Heart right ventricle (tissue), 16 donors: ENCODE measurements at places on chromosomes 11 and 22. TPM values are rescaled to one million over a fixed set of nuclear protein-coding genes. Genes with fewer than 3 reads are reported as not detected.

DNA sequence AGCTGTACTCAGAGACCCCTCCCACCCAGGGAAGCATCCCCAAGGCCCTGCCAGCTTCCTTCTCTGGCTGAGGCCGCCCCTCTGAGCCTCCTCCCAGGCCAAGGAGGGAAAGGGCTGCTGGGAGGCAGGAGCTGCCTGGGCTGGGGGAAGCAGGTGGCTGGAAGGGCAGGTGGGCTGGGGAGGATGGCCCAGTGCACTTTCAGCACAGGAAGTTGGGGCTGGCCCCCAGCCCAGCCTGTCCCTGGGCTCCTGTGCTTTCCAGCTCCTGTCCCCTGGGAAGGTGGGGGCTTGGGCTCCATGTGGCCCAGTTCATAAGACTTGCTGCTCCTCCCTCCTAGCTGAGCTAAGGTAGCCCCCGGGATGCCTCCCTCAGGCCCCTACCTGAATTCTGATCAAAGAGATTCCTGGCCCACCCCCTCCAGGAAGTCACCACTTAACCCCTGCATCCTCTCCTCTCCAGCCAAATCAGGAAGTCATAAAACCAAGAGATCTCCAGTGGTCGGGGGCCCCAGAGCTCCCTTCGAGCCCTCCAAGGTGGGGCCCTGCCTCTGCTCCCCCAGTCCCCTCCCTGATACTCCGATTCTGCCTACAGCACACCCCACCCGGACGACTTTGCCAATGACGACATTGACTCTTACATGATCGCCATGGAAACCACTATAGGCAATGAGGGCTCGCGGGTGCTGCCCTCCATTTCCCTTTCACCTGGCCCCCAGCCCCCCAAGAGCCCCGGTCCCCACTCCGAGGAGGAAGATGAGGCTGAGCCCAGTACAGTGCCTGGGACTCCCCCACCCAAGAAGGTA lies 4.9 kb downstream of the PPP1CA start:
- no peak for DNase-seq

DNA sequence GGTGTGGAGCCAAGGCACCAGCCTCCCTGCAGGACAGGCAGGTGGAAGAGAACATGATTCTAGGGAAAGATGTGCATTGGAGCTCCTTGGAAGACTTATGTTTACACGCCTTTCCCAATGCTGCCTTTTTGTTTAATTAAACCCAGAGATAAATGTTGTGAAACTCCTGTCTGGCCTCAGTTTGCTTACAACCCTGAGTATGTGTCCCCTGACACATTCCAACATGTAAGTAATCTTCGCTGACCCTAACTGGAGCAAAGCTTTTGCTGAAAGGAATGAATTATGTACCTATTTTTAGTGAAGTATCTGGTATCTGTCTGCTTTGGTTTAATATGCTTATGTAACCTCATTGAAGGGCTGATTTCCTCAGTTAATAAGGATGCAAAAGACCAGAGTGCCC lies 56.7 kb downstream of the APIP start:
- DNase-seq: no peak

DNA sequence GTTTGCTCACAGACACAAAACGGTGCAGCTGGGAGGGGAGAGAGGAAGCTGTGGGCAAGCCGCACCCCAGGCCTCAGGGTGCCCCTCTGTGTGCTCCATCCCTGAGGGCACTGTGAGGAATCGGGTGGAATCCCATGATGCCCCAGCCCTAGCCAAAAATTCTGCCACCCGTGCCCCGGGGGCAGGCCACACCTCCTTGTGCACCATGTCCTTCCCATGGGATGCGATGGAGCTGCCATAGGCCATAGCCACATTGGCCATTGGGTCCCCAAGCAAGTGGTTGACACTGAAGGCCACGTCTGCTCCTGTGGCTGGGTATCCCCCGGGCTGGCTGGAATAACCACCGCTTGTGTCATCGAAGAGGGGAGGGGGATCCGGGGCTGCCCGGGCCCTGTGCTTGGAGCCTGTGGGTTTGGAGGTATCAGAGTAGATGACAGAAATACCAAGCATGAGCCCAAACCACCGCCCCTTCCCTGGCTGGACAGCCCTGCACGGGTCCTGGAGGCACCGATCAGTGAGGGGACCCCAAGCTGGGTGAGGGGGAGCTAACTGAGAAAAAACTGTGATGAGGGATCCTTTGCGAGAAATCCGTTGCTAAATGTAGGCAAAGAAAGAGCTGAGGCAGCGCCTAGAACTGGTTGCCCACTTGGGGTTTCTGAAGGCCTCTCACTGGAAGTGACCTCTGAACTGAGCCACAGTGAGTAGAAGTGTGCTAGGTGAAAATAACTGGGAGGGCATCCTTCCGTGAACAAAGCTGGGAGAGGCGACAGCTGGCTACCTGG lies 863 bp downstream of the YIF1A start:
- DNase-seq: no peak

DNA sequence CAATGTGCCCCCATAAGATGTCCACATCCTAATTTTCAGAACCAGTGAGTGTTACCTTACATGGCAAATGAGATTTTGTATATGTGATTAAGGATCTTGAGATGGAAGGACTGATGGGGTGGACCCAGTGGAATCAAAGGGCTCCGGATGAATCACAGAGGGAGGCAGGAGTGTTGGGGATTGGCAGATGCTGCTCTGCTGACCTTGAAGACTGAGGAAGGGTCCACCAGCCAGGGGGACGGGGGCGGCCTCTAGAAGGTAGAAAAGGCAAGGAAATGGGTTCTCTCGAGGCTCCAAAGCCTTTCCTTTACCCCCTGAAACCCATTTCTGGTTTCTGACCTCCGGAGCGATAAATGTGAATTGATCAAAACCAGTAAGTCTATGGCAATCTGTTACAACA lies 18.8 kb downstream of the TMEM218 start:
- no peak for DNase-seq

The GGTLC3 gene
- not detected for total RNA-seq

- DNase-seq: no peak
Observed at GRCh38 chr11:79973721-79974617, 533.1 kb upstream of the TENM4 start.

GRCh38 chr11:119518746-119519730 lies 96.1 kb upstream of the THY1 start:
- no peak for DNase-seq

- DNase-seq: no peak
Observed at GRCh38 chr11:2290351-2290841, 11.3 kb downstream of the C11orf21 start.

The OR4D5 gene
- not detected for total RNA-seq

The UBQLN3 gene
- not detected for total RNA-seq

DNA sequence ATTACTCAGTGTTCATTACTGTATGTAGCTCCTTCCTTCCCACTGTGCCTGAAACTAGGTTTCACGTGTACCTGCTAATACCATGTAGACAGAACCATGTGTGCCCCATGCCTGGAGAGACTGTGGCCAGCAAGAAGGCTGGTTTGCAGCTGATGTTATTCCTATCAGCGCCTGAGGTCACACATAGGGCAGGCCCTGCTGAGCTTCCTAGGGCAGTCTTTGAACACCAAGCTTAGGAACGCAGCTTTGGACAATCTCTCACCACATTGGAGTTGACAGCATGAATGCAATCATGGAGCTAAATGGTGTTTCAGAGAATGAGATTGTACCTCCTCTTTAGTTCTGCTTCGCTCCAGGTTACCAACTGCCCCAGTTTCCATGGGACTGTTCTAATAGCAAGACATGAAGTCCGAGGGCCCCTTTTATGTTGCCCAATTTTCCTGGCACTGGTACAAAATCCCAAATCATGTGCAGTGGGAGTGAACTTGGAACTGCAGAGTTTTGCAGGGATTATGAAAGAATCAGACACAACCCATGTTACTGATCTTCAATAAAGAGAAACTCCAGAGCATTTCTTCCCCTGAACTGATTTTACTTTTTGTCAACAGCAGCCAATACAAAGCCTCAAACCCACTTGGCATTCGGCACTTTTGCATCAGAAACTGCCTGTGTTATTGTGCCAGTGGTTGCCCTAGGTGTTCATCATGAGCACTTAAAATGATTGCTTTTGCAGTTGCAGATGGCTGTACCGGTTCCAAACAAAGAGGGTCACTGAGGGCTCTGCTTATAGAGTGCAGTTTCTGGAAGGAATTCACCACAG lies 154.2 kb upstream of the TTC12 start:
- DNase-seq: no peak

GRCh38 chr11:95415837-95416304 lies 184.9 kb upstream of the SESN3 start:
- DNase-seq: no peak

DNA sequence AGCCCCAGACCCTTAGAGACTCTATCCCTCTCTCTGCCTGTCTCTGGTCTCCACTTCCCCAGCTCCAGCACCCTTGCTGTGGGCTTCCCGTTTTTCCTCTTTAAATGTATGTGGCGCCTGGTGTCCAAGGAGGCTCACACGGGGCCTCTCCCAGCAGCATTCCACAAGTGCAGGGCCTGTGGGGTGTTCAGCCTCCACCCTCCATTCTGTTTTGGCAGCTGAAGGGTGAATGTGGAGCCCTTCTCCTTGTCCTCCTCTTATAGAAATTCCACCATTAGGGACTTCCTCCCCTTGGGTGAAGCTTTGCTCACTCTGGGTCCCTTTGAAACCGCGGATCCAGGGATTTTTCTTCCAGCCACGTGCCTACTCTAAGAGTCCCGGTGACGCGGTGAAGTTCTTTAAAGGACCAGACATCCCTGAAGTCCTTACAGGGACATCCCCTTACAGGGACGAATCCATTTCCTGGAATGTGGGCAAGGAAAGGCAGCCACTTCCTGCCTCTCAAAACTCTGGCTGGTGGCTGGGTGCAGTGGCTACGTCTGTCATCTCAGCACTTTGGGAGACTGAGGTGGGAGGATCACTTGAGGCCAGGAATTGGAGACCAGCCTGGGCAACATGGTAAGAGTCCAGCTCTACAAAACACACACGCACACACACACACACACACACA lies 1.6 kb upstream of the TSPAN18 start:
- DNase-seq: no peak

The ENDOD1 gene
- total RNA-seq: 14.2 TPM

GRCh38 chr11:2687782-2688191 lies 12.0 kb downstream of the KCNQ1OT1 start:
- DNase-seq: peak; percentile 47

- DNase-seq: no peak
Observed at GRCh38 chr11:134634897-134635831, 223.1 kb upstream of the B3GAT1 start.

- DNase-seq: no peak
Observed at GRCh38 chr11:131402040-131402439, 31.6 kb downstream of the NTM start.

The GRIA4 gene
- not detected for total RNA-seq

DNA sequence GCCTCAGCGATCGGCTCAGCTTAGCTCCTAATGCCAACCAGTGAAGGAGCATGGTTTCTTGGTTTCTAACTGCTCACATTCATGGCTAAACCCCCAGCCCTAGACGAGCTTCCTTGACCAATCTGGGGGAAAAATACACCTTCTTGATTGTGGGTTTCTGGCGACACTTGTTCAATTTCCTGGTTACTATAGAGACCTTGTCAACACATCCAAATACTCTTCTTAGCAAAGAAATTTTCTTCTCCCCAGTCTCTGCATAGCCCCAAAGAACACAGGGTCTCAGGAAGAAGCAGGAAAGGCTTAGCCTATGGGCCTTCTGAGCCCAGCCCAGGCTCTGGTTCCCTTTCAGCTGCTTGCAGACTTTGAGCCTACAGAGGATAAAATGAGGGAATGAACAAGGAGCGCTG lies 88.5 kb upstream of the SYT13 start:
- no peak for DNase-seq

The PKDREJ gene
- total RNA-seq: 0.05 TPM

The DGAT2 gene
- 15.0 TPM for total RNA-seq
